ENCODE measurements at places on chromosomes 12 and 14.

DNA sequence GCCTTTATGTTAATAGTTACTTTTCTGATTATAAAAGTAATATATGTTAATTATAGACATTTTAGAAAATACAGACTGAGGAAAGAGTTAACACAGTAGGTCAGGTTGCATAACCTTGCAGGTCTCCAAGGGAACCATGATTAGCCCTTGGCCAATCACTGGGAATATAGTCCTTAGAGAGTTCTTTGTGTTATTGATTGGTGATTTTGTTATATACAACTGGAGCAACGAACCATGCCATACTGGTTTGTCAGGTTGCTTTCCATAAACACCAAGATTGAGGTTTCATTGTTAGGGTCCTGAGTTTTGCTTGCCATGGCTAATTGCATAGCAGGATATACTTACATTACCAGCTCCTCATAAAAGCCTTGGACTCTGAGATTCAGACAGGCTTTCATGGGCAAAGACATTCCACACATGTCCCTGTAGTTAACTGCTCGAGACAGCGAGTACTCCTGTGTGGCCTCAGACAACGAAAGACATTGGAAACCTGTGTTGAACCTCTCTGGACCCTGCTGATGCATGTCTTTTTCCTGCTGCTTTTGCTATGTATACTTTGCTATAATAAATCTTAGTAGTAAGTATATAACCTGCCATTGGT, 33.7 kb downstream of the MAPK1IP1L start:
- DNase-seq, result no peak

- no peak for DNase-seq
Observed at GRCh38 chr12:2291182-2291832, 238.5 kb downstream of the CACNA1C start.

- no peak for DNase-seq
Observed at GRCh38 chr12:19402211-19402610, 37.1 kb upstream of the AEBP2 start.

- DNase-seq, result no peak
Observed at GRCh38 chr12:55227643-55228042, 6.8 kb downstream of the OR10A7 start.

- no peak for DNase-seq
Observed at GRCh38 chr12:54504550-54504949, 7.0 kb downstream of the NCKAP1L start.

Measured in astrocyte (in vitro differentiated cells and primary cell).